ENCODE measurements at places on chromosomes 16 and 17.
A peak's percentile ranks its signal among the peaks of the same experiment; 100 is the strongest.

- DNase-seq = no peak
Measured at GRCh38 chr16:11403534-11403795, 58.2 kb downstream of the RMI2 start.

- no peak for DNase-seq
Measured at GRCh38 chr17:79801156-79802038, 4.5 kb upstream of the CBX8 start.

GRCh38 chr17:18185391-18185790 lies 1.8 kb downstream of the ALKBH5 start:
- no peak for DNase-seq

DNA sequence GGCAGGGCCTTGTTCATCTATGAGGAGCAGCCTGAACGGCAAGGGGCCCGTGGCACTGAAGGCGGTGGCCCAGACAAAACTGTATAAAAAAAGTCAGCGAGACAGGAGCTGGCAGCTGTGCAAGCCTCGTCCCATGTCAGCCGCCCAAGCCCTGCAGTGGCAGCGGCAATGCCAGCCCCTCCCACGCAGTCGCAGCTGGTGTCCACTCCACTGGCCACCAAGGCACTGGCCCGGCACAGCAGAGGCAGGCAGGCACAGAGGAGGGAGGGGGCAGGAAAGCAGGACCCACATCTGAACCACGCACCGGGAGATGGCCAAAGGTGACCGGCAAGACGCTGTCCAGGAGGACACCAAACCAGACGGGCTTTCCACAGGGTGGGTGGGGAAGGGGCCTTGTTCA lies 15.9 kb upstream of the C16orf95 start:
- no peak for DNase-seq

GRCh38 chr16:85355515-85355837 lies 243.2 kb upstream of the CIBAR2 start:
- DNase-seq = no peak

GRCh38 chr16:30491229-30491628 lies 18.7 kb downstream of the ITGAL start:
- DNase-seq = no peak

DNA sequence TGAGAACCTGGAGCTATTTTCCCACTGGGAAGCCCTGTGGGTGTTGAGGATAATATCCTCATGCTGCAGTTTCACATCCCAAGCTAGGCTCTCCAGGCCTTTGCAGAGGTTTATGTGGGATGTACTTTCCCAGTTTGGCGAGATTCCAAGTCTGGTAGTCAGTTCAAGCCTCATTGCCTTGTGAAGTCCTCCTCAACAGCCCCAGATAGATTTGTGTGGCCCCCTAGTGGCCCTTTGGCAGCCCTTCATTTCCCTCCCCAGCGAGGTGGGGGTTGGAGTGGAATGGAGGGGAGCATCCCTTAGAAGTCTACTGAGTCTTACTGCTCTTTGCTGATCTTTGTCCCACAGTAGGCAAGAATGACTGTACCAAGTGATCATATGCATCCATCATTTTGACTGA lies 137.9 kb downstream of the CDH11 start:
- DNase-seq = peak; percentile 4

DNA sequence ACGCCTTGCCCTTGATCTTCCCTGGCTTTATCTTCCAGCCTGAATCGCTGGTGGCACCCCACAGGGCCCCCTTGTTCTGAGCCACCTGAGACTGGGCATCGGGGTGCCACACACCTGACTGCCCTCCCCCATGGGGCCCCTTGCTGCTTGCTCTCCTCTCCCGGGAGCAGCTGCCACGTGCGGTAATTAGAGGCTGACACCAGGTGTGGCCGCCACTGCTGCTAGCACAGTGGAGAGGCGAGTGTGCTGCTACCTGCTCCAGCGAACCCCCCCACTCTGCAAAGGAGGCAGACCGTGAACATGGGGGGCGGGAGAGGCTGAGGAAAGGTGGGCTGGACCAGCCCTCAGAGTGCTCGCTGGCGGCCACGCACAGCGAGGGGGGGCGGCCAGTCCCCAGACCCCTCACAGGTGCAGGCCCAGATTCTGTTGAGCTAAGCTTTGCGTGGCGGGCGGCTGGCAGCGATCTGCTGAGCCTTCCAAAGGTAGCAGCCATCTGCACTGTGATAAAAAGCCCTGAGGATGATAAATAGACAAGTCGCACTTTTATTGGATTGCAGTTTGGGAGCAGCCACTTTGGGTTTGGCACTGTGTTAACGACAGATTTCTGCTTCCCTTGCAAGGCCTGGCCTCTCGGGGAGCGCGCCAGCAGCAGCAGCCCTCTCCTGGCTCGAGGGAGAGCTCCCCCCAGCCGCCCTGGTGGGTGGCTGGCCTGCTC lies 167.9 kb upstream of the GSE1 start:
- DNase-seq = no peak

GRCh38 chr17:31248986-31249834 lies 47.8 kb downstream of the OMG start:
- DNase-seq = no peak

DNA sequence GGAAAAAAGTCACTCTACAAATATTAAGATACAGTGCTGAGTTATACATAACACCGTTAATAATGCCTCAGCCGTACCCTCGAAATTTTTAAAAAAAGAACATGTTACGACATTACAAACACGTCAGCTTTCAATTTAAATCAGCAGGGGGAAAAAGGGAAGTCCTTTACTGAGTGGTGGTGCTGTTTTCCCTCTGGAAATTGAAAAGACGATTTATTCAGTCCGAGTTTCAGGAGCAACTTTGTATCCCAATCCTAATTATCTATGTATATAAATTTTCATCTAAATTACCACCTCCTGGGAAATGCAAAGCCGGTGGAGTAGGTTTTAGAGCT lies 1.3 kb downstream of the NETO2 start:
- peak; percentile 44 for DNase-seq

DNA sequence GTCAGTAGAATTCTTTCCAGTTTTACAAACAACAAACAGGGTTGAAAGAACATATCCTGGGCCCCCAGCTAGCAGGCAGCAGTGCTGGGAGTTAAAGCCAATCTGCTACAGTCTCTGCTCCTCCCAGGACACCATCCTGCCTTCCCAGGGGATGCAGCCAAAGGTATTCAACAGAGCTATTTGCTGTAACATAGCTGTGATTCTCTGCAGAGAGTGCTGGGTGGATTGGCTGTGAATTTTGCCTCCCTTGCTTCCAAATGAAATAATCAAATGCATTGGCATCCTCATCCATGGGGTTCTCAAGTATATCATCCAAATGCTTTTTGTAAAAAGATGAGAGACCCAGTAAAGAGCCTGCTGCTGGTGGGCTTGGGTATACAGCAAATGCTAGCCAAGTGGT lies 124.3 kb downstream of the NPIPB5 start:
- no peak for DNase-seq

DNA sequence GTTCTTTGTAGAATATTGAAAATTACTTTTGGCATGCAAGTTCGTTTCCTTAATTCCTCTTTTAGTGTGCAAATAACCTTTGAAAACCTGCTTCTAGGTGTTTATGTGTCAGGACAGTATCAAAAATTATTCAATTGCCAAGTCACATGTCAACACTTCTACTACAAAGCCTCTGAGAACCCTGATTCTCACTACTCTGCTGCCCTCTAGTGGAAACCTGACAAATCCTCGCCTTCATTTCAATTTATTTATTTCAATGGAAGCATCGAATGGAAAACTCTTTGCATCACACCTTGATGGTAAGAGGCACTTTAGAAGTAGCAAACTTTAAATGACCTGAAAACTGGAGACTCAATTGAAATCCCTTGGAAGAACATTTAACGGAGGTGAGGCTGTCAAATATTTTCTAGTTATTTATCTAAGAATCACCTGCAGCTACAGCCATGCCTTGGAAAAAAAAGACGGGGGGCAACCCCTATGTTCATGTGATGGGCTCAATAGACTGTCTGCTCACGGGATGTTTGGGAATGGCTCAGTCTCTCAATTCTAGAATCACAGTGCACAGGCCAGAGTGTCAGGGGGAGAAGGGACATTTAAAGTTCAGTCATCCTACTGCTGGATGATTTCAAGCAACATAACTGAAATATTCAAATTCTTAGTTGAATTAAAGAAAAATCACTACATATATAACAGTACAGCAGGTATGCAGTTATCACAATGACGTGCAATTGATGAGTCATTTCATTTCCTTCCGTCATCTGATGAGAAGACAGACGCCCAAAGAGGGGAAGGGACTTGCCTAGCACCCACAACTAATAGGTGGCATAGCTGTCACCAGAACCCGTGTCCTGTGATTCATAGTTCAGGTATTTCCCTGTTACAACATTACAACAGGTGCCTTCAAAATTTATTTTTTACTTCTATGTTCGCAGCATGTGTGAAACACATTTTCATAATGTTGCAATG lies 563.9 kb downstream of the TOX3 start:
- peak; percentile 63 for DNase-seq

DNA sequence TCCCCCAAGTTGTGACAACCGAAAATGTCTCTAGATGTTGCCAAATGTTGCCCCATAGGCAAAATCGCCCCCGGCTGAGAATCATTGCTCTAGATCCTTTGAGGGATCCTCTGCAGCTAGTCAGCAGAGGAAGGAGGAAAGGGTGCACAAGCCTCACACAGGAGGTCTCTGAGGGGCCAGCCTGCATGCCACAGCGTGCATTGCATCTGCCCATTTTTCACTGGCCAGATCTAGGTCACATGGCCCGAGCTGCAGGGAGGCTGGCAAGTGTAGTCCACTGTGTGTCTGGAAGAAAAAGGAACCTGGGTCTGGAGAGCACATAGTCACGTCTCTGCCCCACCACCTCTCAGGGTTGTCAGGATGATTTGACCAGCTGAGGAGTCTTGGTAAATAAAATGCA lies 138.2 kb downstream of the CCT6B start:
- no peak for DNase-seq

DNA sequence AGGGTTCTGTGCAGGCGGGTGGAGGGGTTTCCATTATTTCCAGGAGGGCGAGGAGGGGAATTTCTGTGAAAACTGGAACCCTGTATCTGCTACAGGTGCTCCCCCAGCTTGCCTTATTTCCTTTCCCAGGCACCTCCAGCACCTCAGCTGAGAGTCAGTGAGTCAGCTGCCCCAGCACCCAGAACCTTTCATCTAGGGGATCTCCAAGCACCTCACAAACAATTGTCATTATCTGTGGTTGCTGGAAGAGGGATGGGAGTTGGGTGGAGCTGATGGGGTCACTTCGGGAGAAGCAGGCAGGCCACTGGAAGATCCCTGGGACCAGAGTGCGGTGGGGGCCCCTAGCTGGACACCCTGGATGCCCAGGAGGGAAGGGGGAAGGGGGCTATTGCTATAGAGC lies 10.0 kb upstream of the CLUH start:
- no peak for DNase-seq

DNA sequence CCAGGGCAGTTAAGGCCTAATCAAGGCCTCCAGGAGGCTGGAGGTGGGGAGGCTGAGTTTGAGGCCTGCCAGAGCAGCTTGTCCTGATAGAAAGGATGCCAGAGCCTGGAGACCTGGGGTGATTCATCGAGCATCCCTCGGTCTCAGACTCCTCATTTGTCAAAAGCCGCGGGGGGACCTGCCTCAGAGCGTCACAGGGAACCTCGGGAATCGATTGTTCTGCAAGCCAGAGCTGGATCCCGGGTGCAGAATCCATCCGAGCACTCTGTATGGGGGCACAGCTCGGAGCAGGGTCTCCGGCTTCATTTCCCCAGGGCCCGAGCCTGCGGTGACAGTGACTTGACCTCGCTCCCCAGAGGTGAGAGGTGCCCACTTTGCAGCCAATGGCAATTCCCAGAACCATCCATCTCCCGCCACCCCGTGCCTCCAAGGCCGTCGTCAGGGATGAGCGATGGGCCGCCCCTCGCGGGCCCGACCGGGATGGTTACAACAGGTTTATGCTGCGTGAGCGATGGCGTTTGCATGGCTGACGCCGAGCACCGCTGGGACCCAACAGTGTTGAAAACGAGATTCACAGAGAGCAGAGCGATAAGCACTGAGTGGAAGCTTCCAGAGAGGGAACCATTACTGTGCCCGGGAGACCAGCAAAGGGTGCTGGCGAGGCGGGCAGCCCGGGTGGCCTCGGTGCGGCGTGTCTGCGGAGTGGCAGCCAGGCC lies 117.1 kb upstream of the GSE1 start:
- no peak for DNase-seq

DNA sequence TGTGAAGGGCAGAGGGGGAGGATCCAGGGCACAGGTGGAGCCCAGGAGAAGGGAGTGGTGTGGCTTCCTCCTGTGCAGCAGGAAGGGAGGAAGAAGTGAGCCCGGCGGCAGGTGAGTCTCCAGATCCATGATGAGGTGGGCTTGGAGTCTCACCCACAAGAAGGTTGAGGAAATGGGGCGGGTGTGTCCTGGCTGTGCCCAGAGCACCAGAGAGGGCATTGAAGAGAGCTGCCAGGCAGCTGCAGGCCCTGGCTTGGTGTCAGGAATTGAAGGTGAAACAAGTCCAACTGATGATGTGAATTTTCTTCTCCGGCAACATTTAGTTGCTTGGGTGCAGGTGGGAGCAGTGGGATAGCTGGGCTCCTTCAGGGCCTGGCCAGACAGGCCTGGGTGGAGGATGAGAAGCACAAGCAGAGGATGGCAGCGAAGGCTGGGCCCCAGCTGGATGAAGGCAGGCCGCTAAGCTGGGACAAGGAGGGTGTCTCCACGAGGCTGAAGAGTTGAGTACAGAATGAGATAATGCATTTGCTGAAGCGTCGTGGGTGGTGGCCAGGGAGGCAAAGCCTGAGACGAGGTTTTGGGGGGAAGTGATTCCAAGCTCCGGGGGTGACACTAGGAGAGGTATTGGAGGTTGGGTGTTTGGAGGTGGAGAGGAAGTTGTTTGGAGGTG lies 18.3 kb downstream of the NT5M start:
- no peak for DNase-seq

GRCh38 chr16:67419931-67420330 lies 3.7 kb upstream of the ZDHHC1 start:
- DNase-seq = no peak

- no peak for DNase-seq
Measured at GRCh38 chr17:82232876-82233785, 4.3 kb downstream of the SLC16A3 start.

- no peak for DNase-seq
Measured at GRCh38 chr17:45310380-45311324, 6.2 kb downstream of the MAP3K14 start.

DNA sequence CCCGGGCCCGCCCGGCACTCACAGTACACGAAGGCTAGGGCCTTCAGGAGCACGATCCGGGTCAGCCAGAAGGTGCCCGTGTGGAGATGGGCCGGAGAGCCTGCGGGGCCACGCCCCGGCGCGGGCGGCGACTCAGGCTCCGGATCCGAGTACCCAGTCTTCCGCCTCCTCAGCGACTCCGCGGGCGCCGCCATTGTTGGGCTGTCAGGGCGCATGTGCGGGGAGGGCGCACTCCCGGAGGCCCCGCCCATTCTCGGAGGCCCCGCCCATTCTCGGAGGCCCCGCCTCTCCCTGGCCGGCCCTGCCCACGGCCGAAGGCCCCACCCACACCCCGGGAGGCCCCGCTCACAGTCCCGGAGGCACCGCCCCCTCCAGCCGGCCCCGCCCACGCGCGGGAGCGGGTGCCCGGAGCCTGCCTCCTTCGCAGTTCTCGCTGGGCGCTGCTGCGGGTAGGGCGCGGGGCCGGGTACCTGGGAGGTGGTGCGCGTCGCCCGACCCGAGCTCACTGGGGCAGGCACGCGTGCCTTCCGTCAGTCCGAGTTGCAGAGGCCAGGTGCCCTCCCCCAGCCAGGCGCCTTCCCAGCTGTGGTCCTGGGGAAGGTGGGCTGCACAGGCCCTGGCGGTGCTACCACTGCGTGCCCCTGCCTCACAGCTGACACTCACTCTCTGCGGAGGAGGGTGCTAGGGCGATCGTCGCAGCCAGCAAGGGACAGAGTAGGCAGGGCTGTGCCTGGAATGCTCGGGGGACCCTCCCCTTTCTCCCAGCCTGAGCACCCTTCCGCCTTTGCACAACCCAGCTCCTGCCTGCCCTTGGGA lies at the start of gene LMF1:
Gene LMF1, minus strand, starts transcription at position 219 of the 816 bp plus-strand sequence. Its CDS starts 4 bp downstream, at position 215.
- DNase-seq = peak; percentile 98

- DNase-seq = peak; percentile 98
Measured at GRCh38 chr16:88569985-88570690, at the start of gene ZC3H18. Gene ZC3H18, plus strand, starts transcription at chr16:88570403. Its CDS starts 6,721 bp downstream, at chr16:88577124.
